A549 (cell line): ENCODE measurements at places on chromosomes 1 and 21.
A peak's percentile ranks its signal among the peaks of the same experiment; 100 is the strongest.

DNA sequence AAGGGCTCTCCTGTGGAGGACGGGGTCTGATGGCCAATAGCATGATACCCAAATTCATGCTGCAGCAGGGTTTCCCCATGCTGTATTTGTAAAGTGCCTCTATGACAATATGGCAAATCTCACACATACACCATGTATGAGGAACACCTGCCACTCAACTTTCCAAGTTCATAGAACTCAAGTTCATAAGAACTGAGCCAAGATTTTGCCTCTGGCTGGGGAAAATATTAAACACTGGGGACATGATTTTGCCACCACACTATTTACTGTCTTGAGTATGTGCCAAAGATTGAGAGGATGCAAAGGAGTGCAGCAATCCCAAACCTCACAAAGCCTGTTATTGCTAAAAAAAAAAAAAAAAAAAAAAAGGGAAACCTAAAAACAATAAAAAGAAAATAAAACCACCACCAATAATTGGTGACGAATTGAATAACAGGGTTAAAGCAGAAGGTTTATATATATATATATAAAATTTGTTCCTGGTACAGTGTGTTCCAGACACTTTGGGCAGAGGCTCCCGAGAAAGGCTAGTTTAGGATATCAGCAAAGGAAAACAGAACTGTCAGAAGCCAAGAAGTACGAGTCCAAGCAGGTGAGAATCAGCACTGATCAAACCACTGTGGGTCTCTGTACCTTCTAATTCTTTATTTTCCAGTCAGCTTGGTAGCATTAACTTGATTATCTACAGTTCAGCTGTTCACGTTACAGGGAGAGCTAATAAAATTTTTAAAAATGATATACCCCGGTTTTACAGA, 24.3 kb downstream of the ZBTB21 start:
- no peak for DNase-seq

- DNase-seq = no peak
These were observed 176.8 kb downstream of the SLC45A1 start for GRCh38 chr1:8494681-8495080.

- DNase-seq = no peak
These were observed 31.5 kb downstream of the RIMS3 start for GRCh38 chr1:40633931-40634376.

GRCh38 chr1:3231826-3232225, 162.8 kb downstream of the PRDM16 start:
- DNase-seq = no peak

GRCh38 chr1:113905435-113905861, 322 bp downstream of the DCLRE1B start:
- DNase-seq = no peak

DNA sequence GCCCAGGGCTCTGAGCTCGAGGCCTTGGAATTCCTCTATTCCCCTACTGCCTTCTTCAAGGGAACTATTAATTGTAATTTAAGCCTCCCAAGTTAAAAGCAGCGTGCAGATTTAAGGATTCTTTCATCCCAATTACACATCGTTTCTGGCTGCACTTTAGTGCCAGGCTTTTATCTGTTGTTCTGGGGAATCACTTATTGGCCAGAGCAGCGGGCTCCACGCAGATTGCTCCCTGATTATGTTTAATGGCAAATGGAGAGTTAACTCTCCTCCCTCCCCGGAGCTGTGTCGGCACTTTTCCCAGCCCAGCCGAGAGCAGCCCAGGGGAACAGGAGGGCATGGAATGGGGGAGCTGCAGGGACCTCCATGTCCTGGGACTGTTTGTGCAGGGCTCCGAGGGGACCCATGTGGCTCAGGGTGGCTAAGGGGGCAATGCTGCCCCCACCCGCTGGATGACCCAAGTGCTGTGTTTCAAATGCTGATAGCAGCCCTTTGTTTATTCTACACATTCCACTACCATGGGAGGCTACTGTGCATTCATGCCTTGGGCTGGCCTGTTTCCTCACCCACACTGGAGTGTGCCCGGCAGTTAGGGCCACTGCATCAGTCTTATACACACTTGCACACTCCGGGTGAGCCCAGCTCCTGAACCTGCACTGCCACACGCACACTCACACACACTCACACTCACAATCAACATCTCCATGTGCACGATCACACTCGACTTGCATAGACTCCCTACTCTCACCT, 93.3 kb upstream of the POU3F1 start:
- DNase-seq = no peak

GRCh38 chr1:151909167-151910149, at the start of gene THEM4:
TSS of gene THEM4 (minus strand) at chr1:151909511. CDS start at chr1:151909458, 53 bp downstream.
- peak; percentile 99 for DNase-seq
